Activated T-cell treated with anti-CD3 and anti-CD28 coated beads, Interleukin-2, amount 50 U/mL, for 1 hour (primary cell): ENCODE measurements at places on chromosomes 16 and 17.
A peak's percentile ranks its signal among the peaks of the same experiment; 100 is the strongest.

DNA sequence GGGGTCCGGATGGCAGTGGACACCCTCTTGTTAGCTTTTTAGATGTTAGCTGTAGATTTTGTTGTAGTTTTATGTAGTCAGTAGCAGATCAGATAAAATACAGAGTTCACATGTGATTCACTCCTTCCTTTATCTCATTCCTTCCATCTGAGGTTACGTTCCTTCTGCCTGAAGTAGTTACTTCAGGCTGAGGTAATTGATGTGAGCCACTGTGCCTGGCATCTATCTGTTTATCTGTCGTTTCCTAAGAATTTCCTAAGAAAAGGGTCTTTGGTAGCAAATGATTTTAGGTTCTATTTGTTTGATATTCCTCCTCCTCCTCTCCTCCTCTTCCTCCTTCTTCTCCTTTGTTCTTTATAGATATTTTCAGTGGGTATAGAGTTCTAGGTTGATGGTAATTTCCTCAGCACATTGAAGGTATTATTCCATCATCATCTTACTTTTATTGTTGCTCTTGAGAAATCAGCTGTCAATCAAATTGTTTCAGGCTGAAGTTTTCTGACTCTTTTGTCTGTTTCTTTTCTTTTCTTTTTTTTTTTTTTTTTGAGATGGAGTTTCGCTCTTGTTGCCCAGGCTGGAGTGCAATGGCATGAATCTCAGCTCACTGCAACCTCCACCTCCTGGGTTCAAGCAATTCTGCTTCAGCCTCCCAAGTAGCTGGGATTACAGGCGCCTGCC, 29.6 kb upstream of the FBXO47 start:
- no peak for DNase-seq

DNA sequence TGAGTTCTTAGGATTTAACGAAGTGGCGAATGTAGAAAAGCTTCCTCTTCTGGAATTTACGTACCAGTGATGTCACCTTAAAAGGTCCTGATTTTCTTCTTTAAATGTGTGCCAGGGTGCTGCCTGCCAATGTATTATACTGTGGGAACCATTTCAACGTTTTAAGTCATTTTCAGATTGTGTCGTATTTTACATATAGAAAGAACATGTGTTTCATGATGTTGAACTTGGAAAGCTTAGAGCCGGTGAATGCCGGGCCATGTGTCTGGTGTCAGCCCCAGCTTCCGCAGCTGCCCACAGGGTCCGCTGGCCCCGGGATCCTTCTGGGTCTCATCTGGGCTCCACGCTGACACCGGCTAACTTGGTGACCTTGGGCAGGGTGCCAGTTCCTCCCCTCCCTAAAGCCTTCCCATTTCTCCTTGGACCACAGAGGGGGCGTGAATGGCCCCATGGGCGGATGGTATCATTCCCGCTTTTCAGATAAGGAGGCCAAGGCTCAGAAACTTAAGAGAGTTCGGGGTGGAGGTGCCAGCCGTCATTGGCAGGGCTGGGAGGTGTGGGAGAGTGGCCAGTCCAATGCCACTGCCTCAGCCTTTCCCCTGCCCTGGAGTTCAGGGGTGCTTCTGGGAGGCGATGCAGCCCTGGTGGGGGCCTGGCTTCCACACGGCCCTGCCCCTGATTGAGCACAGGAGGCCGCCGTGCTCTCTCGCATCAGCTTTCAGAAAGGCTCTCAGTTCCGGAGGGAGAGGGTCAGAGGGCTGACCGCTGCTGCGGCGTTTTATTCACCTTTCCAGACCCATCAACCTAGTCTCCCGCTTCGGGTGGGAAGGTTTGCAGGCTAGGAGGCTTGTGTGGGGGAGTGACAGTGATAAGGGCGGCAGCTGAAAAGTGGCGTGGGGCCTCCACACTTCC, 68.8 kb upstream of the CIBAR2 start:
- DNase-seq, result no peak

- no peak for DNase-seq
Measured at GRCh38 chr17:40810494-40810893, 10.7 kb upstream of the KRT28 start.

GRCh38 chr17:77611791-77612502, 346.6 kb upstream of the TNRC6C start:
- DNase-seq, result no peak

- DNase-seq, result no peak
Measured at GRCh38 chr16:61993108-61993507, 43.1 kb downstream of the CDH8 start.

DNA sequence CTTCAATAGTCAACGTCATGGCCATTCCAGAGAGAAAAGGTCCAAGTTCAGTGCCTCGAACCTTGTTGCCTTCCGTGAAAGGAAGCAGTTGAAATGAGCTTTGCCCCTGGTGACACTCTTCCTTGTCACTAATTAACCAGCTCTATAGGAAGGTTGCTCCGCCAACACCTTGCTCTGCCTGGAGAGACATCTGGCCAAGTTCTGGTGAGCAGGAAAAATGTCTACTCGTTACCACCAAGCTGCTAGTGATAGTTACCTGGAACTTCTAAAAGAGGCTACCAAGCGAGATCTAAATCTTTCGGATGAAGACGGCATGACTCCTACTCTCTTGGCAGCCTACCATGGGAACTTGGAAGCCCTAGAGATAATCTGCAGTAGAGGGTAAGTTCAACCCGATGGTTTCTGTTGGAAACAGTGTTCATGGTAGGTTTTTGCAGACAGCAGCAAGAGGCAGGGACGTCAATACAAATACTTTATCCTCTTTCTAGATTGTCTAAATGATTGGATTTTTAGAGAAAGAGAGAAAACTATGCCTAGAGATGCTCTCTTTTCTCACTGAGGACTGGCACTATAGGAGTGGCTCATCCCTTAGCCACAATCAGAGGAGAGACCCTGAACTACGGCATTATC, at the start of gene ANKS4B:
Gene ANKS4B (plus strand): TSS at position 179 of the 630 bp plus-strand sequence. CDS start 39 bp downstream, at position 218.
- no peak for DNase-seq

DNA sequence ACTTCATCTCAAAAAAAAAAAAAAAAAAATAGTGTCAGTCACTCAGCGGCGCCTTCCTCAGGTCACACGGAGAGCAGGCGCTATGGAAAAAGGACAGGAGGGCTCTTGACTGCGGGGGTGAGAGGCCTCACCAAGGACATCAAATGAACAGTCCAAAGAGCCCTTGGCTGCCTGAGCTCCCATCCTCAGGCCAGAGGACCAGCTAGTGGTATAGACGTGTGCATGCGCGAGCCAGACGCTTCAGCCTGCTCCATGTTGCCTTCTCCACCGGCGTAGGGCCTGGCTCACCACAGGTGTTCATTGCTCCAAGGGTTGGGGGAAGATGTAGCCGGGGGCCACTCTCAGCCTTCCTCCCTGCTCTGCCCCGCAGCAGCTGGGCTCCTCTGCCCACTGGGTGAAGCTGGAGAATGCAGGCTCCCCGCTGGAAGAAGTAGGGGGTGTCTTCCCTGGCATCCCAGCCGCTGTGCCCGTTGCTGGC, 65.8 kb upstream of the PLCG2 start:
- no peak for DNase-seq

GRCh38 chr16:64132759-64133361, 989.0 kb downstream of the CDH11 start:
- DNase-seq, result no peak

- no peak for DNase-seq
Measured at GRCh38 chr17:56034197-56034635, 119.1 kb upstream of the ANKFN1 start.

- DNase-seq, result no peak
Measured at GRCh38 chr17:4475463-4475862, 23.2 kb upstream of the SPNS2 start.

DNA sequence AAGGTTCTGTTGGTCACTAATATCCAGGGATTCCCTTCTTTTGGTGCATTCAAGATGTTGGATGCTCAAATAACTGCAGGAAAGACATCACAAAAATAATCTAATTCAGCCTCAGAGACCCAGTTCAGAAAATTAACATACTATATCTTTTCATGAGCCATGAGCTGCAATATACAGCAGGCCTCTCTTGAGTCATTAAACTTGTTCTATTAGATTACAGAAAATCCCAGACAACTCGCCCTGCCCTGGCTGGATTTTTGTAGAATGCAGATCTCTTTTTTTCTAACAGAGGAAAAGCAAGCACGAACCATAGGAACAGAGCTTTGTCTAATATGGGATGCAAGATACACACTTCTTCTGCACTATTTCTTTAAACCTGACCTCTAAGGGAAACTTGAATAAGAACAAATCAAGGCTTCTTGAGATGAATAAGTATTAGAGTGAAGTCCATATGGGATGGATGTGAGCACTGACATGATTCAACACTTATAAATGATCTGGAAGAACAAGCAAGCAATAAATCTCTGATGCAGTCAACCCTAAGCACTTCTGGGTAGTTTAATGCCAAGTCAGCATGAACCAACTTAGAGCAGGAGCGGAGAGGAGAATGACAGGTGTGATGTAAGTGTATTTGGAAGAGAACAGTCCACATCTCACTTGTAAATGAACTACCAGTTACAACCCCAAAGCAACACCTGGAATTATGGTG, 70.7 kb upstream of the GNAO1 start:
- DNase-seq, result no peak

- DNase-seq, result no peak
Measured at GRCh38 chr16:56370185-56370874, 55.0 kb downstream of the AMFR start.

DNA sequence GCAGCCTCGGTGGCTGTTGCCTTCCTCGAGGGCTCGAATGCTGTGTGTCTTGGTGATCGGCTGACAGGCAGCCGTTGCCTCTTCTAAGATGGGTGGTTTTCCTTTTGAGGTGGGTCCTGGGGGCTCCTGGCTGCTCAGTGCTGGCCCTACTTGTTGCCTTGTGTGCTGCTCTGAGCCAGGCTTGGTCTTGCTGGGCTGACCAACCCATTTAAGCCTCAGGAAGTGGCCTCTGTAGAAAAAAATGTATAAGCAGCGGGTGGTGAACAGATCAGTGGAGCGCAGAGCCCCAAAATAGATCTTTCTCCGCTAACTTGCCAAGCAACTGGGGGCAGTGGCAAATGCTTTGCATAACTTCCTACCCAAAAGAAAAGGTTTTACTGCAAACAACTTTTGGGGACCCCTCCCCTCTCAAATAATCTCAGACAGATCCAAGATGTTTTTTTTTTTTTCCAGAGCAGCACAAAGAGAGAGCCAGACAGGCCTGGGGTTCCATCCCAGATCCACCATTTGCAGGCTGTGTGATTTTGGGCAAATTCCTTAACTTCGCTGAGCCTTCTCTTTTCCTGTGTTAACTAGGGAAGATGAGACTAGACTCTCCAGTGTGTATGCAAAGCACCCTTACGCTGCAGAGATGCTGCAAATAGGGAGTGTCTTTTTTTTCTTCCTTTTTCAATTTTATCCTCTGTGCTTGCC, 42.5 kb downstream of the PLCG2 start:
- DNase-seq, result no peak

DNA sequence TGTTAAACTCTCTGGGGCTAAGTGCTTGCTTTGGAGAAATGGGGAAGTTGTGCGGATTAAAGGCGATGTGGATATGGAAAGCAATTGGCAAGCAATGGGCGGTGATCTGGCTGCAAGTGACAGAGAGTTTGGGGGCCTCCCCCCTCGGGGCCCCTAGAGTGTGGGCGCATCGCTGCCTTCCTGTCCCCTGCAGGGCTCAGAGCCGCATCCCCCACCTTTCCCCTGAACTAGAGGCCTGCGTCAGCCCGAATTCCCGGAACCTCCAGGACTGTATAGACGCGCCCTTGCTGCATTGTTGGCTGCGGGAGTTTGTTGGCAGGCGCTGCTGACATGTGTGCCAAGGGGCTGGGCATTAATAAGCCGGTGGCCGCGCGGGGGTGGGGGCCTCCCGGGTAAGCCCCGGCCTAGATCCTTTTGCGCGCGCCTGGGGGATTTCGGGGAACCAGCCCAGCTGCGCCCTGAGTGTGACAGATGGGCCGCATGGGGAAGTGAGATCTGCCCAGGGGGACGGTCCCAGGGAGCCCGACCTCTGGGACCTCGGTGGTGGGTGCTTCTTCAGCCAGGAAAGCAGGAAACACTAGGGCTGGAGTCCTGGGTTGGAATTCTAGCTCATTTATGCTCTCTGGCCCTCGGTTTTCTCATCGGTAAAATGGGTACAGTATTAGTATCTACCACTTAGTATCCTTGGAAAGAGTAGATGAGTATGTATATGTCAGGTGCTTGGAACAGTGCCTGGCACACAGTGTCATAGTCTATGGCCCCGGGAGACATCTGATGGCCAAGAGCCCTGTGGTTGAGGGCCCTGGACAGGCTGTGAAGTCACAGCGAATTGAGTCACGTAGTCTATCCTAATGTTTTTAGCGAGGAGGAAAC, 1.0 kb downstream of the EEF2K start:
- DNase-seq, result peak; percentile 67

GRCh38 chr17:77370586-77370985, 229.8 kb downstream of the SEC14L1 start:
- DNase-seq, result no peak

GRCh38 chr16:25089351-25089750, 22.2 kb upstream of the LCMT1 start:
- no peak for DNase-seq

GRCh38 chr17:48244121-48244711, 136.7 kb downstream of the SNX11 start:
- no peak for DNase-seq

DNA sequence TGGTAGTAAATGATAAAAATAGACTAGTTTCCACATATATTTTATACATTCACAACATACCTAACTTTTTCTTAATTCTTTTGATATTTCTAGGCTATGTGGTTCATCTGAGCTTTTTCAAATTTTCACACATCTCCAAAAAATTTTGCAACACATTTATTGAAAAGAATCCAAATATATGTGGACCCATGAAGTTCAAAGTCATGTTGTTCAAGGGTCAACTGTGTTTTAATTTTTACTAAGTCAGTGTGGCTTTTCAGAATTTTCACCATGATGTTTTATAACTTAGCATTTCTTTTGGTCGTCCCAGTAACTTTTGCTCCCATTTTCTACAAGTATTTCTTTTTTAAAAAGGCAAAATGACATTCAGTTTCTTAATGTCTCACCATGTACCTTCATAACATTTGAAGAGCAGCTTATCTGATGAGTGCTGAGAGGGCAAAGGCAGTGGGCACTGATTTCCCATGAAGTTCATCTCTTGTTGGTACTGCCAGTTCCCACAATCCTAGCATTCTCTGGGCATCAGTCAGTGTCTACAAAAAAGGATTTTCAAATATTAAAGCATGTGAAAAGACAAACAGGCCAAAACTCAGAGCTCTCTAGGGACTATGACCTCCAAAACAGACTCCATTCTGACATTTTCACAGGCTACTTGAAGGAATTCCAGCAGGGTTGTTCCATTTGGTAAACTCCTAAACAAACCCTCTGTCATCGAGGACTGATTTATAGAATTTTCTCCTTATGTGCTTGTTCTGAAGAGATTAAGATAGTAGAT, 80.3 kb downstream of the MRTFB start:
- no peak for DNase-seq

- no peak for DNase-seq
Measured at GRCh38 chr16:17357307-17358062, 113.3 kb downstream of the XYLT1 start.

DNA sequence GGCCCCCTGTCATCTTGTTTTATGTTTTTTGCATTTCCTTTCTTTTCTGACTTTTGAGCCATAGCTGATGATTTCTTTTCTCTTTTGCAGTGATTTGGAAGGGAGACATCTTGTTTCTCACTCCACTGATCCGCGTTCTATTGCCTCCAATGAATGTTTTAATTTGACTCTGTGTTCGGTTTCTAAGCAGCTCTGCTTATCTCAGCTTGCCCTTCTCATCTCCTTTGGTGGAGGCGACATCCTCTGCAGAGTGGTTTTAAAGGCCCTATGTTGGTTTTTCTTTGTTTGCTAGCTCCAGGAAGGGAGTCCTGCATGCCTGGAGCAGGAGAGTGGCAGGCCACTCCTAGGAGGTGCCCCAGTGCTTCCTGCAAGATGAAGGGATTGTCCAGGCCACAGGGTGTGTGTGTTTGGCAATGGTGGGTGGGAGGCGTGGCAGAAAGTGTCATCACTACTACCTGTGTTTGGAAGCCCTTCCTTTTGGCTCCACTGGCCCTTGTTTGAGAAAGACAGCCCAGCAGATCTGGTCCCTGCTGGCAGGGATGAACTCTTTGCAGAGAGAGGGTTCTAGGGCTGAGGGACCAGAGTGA, 13.6 kb downstream of the SMPD3 start:
- DNase-seq, result no peak
